ENCODE measurements at places on chromosomes 1 and 21.

- no peak for DNase-seq
Observed at GRCh38 chr1:208684192-208684591, 440.0 kb upstream of the PLXNA2 start.

DNA sequence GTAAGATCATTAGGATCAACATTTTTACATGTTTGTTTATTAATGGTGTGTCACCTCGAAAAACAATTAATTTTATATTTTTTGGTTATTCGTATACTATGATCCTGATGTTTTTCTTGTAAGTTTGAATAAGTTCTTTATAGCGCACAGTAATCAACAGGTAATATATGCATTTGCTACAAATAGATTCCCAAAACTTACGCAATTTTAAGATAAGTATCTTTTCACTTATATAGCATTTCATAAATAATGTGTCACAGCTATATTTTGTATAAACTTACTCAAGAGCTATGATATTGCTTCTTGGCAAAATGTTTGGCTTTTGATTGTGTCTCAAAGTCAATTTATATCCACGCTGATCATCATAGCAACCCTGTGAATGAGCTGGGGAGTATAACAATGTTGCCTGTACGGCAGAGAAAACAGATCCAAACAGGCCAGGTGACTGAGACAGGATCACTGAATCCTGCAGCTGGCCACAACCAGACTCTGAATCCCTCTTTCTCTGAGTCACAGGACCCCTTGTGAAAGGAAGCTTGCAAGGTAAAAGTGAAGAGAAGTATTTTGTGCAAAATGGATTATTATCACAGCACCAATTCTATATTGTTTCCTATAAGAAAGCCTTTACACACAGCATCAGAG is 48.6 kb downstream of the GNG12 start:
- DNase-seq, result no peak

DNA sequence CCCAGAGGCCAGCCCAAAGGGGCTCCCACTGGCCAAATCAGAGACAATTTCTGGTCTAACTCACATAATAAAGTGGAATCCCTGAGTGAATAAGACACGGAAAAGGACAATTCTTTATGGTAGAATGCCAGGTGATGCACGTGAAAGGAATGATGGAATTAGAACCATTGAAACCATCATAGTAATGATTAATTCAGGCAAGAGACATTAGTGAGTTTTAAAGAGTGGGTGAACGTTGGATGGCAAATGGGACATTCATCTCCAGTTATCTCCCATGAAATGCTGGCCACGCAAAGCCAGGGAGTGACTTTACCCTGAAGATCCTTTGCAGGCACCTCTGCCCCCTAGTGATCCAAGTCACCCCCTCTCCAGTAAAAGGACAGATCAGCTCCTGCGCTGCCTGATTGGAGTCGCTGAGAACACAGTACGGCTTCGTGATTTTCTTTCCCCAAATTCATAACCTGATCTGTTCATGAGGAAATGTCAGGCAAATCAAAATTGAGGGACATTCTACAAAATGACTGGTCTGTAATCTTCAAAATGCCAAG is 87.5 kb downstream of the AJAP1 start:
- DNase-seq, result no peak

DNA sequence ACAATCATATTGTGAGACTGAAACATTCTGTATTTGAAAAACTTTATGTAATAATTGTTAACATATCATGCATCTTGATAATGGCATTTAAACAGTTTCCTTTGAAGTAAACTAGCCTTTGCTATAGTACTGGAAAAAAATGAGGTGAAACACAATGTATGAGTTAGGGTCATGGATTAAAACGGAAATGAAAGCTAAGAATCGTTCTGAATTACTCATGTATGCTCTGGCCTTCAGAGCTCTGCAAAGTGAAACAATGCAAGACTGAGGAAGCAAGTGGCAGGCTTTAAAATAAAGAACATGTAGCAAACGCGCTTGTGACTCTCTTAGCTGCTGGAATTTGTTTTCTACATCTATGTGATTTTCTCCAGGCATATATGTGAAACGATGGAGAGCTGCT is 317.1 kb downstream of the DPYD start:
- DNase-seq, result no peak

DNA sequence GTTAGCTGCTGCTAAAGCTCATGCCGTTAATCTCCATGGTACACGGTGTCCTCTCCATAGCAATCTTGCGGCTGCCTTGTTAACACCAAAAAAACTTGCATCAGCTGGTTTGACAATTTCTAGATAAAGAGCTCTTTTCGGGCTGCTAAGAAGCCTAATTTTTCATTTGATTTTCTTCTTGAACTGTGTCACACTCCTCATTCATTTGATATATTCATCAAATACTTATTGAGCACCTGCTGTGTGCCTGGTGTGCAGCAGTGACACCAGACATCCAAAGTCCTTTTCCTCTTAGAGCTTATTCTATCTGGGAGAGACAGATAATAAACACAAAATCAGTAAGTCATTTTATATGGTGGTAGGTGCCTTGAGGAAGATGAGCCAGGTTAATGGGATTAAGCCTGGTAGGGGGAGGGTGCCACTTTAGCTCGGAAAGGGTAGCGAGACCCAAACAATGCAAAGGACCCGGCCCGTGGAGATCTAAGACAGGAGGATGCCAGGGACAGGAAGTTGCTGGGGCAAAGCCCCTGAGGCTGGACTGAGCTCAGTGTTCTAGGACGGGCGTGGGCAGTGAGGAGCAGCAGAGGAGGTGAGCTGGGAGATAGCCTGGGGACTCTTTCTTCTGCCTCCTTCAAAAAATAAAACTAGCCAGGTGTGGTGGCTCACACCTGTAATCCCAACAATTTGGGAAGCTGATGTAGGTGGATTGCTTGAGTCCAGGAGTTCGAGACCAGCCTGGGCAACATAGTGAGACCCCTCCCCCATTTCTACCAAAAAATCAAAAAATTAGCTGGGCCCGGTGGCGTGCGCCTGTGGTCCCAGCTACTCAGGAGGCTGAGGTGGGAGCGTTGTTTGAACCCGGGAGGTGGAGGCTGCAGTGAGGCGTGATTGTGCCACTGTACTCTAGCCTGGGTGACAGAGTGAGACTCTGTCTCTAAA is 50.7 kb upstream of the LGALS8 start:
- DNase-seq, result no peak

- DNase-seq, result no peak
Observed at GRCh38 chr1:117580882-117581281, 25.0 kb upstream of the TENT5C start.

DNA sequence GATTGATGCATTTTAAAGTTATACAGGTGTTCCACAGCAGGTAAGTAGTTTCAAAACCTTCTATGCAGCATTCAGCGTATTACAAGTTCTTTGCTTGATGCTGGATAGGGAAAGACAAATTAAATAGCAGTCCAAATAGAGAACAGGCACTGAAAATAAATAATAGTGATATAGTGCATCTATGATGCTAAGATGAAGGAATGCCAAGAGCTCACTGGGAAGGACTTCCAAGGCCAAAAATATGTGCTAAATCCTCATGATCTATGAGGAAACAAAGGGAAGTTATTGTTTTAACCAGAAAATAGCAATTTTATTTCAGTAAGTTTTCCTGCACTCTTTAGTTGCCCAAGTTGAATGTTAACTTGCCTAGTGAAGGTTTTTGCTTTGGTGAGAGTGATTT is 127.8 kb upstream of the GREM2 start:
- no peak for DNase-seq

GRCh38 chr1:159040893-159041724 is 31.4 kb downstream of the IFI16 start:
- DNase-seq, result no peak

GRCh38 chr1:218255090-218255489 is 30.0 kb upstream of the RRP15 start:
- no peak for DNase-seq

GRCh38 chr1:54287801-54288211 is 87.8 kb downstream of the MRPL37 start:
- no peak for DNase-seq

DNA sequence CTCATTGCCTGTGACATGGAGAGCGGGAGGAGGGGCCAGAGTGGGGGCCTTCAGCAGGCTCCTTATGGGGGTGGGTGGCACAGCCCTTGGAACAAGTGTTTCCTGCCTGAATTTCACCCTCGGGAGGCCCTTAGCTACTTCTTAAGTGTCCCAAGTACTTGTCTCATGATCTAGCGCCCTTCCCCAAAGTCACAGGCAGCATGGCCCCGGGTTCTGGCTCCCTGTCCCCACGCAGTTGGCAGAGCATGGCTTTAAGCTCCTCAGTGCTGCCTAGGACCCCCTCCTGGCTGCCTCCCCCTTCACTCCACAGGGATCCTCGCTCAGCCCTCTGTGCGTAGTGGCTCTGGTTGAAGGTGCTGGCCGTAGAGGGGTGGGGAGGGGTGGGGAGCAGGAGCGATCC is 197.2 kb downstream of the CAMTA1 start:
- no peak for DNase-seq

DNA sequence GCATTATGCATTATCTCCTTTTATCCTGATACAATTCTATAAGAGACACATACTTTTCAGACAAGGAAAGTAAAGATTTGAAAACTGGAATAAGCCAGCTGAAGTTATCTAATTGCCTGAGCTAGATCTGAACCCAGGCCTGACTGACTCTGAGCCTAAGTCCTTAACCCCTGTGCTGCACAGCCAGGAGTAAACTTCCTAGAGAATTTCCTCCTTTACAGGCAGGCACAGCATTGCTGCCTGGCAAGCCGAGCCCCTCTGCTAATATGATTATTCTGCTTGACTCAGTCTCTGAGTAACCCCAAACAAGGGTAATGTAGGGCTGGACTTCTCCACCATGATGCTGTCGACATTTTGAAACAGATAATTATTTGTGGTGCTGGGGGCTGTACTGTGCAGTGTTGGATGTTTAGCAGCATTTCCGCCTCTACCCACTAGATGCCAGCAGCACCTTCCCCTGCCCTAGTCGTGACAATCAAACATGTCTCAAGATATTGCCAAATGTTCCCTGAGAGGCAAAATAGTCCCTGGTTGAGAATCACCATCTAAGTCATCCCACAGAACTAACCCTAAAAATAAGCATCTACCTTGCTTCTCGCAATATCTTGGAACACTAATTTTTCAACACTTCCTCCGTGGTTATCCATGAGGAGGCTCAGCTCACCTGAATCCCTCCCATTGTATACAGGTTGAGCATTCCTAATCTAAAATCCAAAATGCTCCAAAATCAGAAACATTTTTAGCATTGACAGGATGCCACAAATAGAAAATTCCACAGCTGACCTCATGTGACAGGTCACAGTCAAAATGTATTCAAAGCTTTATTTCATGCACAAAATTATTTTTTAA is 18.5 kb downstream of the CAMK1G start:
- DNase-seq, result no peak

GRCh38 chr1:27471477-27471876 is 18.5 kb downstream of the WASF2 start:
- no peak for DNase-seq

DNA sequence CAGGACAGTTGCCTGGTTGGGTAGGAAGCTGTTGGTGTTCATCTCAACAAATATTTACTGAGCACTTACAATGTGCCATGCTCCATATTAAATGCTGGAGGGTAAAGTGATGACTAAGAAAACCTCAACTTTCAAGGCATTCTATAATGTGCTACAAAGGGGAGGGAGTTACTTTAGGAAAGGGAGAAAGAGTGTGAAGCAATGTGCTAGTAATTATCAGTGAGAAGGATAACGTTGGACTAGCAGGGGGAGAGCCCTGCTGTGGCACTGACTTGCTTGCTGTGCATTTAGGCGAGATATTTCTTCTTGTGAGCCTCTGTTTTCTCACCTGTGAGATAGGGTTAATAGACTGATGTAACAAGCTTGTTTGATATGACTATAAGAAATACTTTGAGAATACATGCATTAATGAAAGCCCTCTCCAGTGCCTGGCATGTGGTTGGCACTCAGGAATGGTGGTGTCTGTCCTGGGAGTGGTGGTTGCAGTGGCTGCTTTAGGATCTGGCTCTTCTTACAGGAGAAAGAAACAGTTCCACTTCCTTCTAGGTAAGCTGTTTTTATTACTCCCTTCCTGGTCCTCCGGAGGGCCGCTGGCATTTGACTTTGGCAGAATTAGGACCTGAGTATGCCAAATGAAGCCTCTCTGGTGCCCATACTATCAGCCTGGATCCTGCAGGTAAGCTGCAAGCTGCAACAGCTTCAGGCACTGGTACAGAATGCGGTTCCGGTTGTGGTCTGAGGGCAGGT is 111.1 kb upstream of the COA6 start:
- no peak for DNase-seq

GRCh38 chr1:18643154-18644012 is 12.7 kb downstream of the PAX7 start:
- no peak for DNase-seq

DNA sequence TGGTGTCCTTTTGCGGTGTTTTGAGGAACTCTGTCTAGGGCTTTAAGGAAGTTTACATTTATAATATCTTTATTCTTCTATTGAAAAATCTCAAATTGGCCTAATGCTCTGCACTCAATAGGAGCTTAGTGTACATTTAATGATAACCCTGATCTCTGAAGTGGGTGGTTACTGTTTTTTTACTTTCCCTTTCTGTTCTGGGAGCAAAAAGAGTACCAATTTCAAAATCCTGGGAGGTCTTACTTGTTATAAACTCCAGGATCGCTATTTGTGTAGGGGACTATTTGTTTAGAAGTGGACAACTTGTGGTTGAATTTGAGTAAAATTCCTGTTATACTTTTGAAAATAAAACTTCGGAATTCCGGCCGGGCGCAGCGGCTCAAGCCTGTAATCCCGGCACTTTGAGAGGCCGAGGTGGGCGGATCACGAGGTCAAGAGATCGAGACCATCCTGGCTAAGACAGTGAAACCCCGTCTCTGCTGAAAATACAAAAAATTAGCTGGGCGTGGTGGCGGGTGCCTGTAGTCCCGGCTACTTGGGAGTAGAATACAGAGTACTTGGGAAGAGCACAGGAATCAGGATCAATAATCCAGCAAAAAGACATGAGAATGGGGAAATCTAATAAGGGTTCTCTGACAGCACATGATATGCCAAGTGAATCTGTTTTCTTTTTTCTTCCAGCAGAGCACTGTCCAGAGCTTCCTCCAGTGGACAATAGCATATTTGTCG is 1.1 kb downstream of the C4BPB start:
- DNase-seq, result no peak
